Epithelial cell of prostate (primary cell): ENCODE measurements at places on chromosomes 4 and X.

DNA sequence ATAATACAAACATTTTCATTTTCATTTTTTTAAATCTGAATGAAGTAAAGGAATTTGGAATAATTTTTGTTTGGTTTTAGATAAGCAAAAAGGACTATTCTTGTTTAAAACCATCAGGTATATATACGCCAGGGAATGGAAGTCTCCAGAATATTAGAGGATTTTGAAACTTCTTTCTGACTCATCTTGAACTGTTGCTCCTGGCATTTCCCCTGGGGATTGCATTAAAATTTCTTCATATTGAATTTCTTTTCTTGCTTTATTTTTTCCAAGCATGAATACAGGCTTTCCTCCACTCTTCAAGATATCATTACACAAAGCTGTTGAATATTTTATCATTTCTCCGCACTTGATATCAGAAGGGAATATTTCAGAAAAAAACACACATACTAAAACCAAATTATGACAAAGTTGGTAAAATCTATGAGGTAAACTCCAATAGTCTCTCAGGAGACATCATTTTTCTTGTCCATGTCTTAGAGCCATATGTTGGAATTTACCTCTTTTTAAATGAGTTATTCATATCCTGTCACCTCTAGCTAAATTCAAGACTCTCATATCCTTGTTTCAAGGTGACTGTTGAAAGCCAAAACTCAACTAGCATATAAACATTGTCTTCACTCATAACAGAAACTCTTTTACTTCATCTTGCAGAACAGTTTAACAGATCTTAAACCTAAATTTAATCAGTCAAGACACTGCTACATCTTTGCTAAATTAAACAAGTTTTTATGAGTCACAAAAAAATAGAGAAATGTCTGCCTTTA, 20.7 kb upstream of the CSN1S1 start:
- DNase-seq, result no peak

DNA sequence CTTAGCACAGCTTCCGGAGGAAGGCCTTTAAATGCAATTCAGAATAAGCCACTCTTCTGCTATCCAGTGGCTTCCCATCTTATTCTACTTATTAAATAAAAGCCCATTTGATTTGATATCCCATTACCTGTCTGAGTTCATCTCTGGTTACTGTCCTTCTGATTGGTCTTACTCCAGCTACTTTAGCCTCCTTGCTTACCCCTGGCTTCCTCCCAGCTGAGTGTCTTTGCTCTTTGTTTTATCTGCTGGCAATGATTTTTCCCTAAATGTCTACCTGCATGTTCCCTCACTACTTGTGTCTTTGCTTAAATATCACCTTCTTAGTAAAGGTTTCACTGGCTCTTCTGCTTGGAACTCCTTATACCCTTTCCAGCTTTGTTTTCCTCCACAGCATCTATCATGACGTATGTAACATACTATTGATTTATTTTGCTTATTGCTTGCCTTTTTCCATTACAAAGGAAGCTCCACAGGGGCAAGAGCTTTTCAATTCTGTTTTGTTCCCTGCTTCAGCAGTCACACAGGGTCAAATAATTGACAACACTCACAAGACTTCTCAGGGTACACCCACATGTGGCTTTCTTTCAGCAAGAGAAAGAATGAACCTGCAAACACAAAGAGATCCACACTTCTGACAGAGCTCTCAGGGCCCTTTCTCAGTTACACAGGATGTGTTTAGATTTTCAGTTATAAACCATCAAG, 63.8 kb downstream of the TBC1D19 start:
- no peak for DNase-seq

DNA sequence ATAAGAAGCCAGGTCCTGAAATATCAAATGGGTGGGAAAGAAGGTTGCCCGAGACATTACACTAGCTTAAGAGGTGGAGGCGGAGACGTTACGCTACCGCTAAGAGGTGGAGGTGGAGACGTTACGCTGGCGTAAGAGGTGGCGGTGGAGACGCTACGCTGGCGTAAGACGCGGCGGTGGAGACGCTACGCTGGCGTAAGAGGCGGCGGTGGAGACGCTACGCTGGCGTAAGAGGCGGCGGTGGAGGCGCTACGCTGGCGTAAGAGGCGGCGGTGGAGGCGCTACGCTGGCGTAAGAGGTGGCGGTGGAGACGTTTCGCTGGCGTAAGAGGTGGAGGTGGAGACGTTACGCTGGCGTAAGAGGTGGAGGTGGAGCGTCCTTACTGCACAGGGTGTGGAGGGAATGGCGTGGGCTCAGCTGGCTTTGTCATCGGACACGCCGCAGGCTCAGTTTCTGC, 12.8 kb downstream of the CYP4V2 start:
- DNase-seq, result no peak

- no peak for DNase-seq
Observed at GRCh38 chrX:97310373-97310772, 426.7 kb downstream of the RPA4 start.

DNA sequence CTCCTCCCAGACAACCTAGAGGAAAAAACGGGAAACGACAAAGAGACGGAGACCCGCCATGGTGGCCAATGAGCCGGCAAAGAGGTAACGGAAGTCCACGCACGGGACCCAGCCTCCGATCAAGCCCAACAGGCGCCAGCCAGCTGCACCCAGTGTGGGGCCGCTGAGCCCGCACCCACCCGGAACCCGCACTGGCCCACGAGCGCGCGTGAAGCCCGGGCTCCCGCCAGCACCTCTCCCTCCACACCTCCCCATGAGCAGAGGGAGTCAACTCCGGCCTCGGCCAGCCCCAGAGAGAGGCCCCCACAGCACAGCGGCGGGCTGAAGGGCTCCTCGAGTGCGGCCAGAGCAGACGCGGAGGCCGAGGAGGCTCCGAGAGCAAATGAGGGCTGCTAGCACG, 14.6 kb upstream of the FMR1 start:
- no peak for DNase-seq

DNA sequence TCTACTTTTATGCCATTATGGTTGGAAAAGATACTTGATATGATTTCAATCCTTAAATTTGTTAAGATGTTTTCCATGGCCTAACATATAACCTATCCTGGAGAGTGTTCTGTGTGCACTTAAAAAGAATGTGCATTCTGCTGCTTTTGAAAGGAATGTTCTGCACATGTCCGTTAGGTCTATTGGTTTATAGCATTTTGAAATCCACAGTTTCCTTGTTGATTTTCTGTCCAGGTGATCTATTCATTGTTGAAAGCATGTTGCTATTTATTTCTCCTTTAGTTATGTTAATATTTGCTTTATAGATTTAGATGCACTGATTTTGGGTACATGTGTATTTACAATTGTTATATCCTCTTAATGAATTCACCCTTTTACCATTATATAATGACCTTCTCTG, 5.7 kb upstream of the KLKB1 start:
- no peak for DNase-seq

GRCh38 chrX:119251386-119251785, 15.3 kb downstream of the PGRMC1 start:
- no peak for DNase-seq

- DNase-seq, result peak; percentile 2
Observed at GRCh38 chr4:28373601-28374000, 1513.0 kb downstream of the STIM2 start.

- no peak for DNase-seq
Observed at GRCh38 chr4:681736-682451, 7.1 kb downstream of the SLC49A3 start.

DNA sequence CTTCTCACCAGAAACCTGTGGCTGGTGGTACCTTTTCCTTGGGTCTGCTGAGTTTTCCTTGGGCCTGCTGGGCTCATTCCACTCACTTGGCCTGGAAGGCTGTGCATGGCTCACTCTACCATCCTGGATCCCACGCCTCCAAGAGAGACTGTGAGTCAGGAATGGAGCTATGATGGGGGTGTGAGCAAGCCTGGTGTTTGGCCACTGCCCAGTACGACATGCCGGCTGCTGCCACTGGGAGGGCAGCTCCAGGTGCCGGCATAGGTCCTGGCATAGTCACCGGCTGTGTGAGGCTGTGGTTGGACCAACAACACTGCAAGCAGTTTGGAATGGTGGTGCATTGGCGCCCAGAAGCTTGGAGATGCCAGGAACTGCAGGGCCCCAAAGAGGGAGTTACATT, 721.7 kb downstream of the PCDH18 start:
- no peak for DNase-seq

GRCh38 chrX:119726900-119727555, 31.4 kb upstream of the SOWAHD start:
- DNase-seq, result no peak

DNA sequence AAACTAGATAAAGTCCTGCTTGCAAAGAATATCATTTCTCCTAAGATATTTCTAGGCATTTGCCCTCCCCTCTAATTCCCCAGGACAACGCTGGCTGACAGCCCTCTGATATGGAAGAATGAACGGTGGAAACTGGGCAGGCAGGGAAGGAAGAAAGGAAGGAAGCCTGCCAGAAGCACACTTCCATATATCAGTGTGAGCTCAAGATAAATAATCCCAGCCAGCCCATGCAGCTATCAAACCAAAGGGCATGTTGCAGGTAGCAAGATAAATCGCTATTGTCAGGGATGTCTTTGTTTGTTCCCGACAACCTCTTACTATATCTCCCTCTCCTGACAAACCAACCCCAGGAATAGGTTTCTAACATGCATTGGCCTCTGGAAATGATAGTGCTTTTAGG, 412.8 kb downstream of the HNRNPD start:
- no peak for DNase-seq

DNA sequence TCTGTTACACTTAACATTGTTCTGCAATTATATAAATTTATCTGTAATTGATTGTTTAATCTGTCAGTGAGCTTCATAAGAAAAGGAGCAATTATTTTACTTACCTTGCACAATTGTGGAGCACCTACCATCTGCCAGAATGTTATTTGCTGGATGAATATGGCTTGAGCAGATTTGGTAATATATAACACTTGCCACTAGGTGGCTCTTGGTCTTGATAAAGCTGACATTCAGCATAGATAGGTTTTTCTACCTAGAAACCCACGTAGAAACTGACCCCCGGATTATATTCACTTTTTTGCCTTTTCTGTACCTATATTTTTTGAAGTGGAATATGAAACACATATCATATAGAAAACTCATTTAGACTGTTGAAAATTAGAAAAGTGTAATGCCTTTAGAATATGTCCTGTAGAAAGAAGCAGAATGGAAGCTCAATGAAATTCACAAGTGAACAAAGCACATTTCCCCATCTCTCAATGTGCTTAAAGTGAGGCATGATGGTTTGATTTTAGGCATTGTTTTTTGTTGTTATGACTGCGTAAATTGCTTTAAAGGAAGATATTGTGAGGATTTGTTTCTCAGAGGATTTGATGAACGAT, 9.5 kb downstream of the RBPJ start:
- no peak for DNase-seq

DNA sequence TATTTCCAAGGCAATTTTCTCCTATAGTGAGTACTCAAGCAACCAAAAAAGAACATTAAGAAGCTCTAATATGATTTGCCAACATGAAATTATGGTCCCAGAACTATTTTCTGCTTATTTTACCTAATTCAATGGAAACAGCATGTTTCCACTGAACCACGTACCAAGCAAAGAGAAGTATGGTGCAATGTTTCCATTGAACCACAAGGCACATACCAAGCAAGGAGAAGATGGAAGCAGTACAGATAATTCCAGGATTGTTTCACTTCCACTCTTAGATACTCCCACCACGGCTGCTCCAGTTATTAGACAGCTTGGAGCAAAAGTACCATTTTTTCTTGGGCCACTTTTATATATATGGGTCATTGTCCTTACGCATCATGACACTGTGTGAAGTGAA, 164.9 kb downstream of the RNF150 start:
- DNase-seq, result no peak

DNA sequence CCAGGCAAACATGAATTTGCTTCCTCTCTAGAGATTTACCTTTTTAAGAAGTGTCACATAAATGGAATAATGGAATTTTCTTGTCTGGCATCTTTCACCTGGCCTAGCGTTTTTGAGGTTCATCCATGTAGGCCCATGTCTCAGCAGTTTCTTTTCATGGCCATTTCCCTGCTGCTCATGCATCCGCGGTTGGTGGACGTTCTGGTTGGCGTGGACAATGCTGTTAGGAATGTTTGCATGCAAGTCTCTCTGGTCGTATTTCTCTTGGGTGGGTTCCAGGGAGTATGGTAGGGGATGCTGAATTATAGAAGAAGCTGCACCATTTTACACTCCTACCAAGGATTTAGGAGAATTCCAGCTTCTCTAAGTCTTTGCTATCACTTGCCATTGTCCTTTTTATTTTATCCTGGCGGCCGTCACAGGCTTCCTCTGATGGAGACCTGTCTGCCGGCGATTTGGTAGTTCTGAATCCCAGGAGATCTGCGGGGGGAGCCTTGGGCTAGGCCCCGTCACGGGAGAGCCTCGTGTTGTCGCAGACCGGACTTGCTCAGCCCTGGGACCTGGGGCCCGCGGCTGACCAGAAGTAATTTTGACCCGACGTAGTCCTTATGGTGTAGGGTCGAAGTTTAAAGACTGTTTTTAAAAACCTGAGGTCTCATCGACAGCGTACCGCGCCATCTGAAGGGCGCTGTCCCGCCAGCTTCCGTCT, 56.9 kb upstream of the TADA2B start:
- DNase-seq, result no peak

GRCh38 chrX:125678258-125678657, 358.6 kb downstream of the TEX13C start:
- DNase-seq, result no peak
